NCI-H2081 (cell line): ENCODE measurements at places on chromosomes 1 and 21.

DNA sequence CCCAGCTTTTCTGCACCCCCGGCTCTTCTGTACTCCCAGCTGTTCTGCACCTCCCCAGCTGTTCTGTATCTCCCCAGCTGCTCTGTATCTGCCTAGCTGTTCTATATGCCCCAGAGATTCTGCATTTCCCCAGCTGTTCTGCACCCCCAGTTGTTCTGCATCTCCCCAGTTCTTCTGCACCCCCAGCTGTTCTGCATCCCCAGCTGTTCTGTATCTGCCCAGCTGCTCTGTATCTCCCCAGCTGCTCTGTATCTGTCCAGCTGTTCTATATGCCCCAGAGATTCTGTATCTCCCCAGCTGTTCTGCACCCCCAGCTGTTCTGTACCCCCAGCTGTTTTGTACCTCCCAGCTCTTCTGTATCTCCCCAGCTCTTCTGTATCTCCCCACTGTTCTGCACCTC, 41.1 kb downstream of the UMODL1 start:
- no peak for DNase-seq

DNA sequence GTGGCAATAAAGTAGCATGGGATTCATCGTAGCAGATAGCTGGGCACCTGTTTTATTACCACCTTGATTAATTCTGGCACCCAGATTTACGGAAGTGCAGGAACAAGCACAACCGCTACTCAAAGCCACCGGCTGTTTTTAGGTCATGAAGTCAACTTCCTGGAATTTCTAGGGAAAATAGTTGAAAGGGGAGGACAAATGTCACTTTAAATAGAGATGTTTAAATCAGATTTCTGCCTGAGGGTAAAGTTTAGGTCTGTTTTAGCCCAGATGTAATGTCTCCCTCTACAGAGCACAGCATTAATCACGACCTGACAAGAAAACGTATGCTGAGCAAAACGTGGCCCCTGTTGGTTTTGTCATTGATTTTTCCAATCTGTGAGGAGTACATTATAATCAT, 8.0 kb downstream of the ADGRL2 start:
- DNase-seq = peak; percentile 26

GRCh38 chr1:20126041-20126805, 6.9 kb upstream of the PLA2G2D start:
- no peak for DNase-seq

DNA sequence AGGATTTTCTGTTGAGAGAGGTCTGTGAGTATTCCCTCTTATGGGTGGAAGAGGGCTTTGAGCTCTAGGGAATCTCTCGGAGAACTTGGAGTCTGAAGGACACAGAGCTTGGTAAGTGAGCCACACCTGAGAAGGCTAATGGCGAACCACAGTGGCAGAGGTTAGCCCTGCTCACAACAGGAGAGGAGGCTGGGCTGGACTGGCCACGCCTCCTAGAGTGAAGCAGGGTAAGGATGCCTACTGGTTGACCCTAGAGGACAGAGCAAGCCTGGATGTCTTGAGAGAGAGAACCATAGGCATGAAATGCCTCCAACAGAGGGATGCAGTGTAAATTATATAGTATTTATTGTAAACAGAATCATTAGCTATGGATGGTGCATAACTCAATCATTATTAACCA, 232.6 kb downstream of the PCP4 start:
- no peak for DNase-seq

DNA sequence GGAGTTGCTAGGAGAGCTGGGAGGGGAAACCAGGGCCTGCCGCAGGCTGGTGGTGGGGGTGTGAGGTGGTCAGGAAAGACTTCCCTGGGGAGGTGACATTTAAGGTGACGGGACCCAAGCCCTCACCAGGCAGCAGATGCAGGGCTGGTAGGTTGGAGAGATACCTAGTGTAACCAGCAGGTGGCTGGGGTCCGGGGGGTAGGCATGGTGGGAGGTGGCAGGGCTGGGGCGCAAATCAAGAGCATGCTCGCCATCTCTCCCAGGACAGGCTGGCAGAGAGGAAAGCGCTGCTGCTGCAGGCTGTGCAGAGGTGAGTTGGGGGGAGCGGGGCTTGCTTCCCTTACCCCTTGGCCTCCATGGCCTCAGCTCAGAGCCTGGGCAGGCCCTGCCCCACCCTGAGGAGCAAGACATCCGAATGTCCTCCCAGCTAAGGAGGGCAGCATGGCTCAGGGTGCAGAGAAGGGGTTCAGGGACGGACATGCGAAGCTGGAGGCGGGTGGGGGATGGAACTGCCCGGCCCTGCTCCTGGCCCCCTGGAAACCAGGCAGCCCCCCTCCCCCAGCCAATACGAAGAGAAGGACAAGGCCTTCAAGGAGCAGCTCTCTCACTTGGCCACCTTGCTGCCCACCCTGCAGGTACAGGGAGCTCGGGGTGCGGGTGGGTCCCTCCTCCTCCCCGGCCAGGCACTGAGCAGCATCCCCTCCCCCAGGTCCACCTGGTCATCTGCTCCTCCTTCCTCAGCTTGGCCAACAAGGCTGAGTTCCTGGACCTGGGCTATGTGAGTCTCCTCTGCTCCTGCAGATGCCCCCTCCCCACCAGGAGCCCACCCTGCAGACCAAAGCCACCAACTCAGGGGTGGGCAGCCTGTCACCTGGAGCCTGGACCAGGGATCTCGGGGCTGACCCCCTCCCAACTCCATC, 4.0 kb downstream of the RNF207 start:
- no peak for DNase-seq

DNA sequence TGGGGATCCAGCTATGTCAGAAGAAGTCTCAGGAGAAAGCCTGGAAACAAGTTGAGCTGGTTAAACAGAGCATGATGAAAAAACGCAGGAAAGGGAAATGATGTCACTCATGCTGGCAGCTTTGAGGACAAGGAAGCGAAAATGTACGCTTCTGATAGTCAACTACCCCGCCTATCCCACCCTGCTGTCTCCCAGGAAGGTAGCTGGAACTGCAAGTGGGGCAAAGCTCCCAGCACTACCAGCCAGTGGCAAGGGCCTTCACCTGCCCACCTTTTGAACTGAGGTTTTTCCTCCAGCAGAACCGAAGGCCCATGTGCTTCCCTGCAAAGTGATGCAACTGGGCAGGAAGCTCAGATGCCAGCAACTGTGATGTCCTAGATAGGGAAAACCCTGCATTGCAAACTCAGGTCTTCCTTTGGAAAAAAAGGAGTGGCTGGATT, 6.3 kb upstream of the IL20 start:
- DNase-seq = no peak

DNA sequence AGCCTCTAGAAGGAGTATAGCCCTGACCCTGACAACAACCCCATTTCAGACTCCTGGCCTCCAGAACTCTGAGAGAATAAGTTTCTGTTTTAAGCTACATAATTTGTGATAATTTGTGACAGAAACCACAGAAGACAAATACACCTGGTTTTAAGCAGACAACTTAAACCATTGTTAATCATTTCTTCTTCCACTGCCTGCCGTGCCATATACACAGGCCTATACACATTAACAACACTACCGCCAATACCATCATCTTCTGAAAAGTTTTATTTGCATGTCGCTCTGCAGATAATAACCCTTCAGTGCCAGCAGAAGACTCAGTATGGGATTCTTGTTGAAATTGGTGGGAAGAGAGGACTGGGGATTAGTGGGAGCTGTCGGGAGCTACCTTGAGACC, 39.9 kb upstream of the KRTAP19-8 start:
- DNase-seq = no peak

GRCh38 chr1:184972315-184973055, 1.8 kb downstream of the NIBAN1 start:
- no peak for DNase-seq

DNA sequence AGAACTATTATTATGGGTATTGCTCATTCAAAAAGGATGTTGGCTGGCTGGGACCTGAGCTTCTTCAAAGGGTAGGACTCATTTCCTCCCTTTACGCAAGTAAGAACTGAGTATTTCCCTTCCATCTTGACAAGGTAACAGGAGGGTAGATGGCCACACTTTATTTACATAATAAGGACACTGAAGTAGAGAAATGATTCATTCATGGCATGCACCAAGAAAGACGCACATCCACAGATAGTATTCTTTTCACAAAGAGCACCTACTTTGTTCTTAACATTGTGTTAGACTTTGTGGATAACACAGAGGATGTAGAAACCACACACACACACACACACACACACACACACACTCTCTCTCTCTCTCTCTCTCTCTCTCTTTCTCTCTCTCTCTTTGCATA, 82.9 kb downstream of the FAM78B start:
- DNase-seq = no peak

- no peak for DNase-seq
Observed at GRCh38 chr1:209158851-209159250, 424.7 kb upstream of the CAMK1G start.

- no peak for DNase-seq
Observed at GRCh38 chr1:145884675-145885074, 991 bp downstream of the ANKRD35 start.

GRCh38 chr1:6207921-6208320, 2.0 kb downstream of the RNF207 start:
- DNase-seq = no peak

DNA sequence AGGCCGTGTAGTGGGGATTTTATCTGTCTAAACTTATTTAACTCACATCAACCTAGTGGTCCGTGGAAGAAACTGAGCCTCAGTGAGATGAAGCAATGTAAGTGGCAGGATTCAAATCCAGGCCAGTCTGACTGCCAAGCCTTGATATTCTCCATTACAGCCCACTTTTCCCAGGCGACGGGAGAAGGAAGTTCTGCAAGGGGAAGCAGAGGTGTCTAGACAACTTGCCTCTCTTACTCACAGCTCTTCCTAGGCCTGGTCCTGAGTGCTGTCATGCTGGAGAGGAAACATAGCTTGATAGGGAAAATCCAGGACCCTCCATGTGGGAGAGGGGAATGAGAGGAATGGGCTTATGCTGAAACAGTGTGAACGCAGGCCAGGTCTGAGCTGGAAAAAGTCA, 9.1 kb downstream of the CTSE start:
- no peak for DNase-seq

GRCh38 chr1:196415978-196416377, 192.3 kb downstream of the KCNT2 start:
- no peak for DNase-seq

DNA sequence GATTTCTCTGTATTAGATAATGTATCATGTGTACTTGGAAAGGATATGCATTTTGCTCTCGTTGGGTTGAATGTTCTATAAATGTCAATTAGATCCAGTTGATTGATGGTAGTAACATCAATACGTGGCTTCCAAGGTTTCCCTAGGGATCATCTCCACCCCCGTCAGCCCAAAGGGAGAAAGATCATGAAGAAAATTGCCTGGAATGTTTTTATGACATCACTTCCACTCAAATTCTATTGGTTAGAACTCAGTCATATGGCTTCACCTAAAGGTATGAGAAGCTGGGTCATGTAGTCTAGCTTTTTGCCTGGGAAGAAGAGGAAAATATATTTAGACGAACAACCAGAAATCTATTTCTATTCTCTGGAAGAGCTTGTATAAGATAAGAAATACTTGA, at the start of gene C1orf185:
Gene C1orf185, plus strand, starts transcription at position 253 of the 400 bp plus-strand sequence. Its CDS starts 6 bp downstream, at position 259.
- no peak for DNase-seq

GRCh38 chr21:42234041-42234440, 15.1 kb downstream of the ABCG1 start:
- DNase-seq = no peak

DNA sequence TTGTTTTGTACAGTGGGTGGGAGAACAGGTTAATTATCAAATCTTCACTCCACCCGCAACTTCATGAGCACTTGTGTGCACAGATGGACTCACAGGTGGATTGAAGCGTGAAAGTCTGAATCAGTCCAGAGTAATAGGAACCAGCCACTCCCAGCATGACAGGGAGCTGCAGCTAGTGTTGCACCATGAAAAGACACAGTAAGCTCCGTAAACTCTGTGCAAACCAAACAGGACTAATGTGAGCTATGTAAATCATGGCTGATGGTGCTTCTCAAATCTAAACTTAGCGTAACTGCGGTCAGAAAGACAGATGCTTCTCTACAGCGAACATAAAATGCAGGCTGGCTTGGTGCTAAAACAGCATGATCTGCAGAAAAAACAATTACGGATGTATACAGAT, 114.4 kb downstream of the CENPF start:
- DNase-seq = peak; percentile 5

GRCh38 chr1:29245261-29245660, 8.9 kb downstream of the PTPRU start:
- no peak for DNase-seq

DNA sequence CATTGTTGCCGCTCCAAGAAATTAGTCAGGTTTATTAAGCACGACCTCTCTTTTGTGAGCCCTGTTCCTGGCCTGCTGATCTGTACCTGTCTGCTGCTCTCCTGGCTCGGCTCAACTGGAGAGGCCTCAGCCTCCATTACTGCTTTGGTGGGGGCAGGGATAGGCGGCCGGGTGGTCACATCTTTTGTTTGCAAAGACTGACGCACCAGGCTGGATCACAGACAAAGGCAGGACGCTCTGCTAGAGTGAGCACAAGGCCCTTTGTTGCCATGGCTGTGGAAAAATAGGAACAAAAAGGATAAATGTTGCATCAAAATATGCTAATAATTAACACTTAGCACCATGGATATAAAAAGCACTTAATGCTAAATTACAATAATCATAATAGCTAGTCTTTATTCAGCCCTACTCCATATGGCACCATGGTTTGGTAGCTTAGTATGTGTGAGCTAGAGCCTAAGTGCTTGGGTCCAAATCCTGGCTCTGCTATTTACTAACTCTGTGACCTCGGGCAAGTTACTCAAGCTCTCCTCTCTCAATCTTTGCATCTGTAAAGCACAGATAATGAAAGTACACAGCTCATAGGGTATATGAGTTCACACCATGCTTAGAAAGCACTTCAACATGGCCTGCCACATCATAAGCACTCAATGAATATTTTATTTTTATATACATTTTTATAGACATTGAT, 28.9 kb upstream of the HPDL start:
- DNase-seq = no peak

DNA sequence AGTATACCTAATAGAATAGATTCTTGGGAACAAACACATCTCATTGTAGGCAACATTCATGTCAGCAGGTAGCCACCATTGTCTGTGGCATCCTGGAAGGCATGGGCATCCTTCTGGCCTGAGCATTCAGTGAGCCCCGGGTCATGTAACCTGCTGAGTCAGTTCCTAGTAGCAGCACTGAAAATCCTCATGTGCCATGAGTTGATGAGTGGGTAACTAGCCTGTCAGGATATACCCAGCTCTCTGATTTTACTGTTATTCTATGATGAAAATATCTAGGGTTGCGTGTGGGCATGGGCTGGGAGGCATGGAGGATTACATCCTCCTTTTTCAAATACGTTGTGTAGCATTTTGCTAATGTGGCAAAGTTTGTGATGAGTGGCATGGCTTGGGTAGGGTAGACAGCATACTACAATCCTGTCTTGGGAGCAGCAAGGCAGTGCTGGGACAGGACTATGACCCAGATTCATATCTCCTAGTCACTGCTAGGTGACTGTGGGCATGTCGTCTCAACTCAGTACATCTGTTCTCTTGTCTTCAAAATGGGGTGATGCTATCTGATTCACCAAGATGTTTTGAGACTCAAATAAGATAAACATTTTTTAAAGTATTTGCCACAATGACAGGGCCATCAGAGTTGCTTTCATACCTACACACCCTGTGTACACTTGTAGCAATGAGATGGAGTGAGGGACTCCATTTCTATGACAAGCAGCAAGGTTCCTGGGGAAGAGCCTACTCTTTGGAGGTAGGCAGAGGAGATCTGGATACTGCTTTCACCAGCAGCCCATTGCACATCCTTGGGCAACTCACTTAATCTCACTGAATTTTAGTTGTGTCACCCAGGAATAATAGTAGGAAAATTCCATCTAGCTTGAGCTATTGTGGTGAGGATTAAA, 62.5 kb downstream of the CD58 start:
- DNase-seq = no peak

- no peak for DNase-seq
Observed at GRCh38 chr1:226732856-226733291, 6.2 kb downstream of the ITPKB start.

- peak; percentile 35 for DNase-seq
Observed at GRCh38 chr1:15684468-15685291, 560 bp downstream of the PLEKHM2 start.
